Posterior vena cava (tissue), 2 donors: ENCODE measurements at places on chromosomes 11 and 22.
A peak's percentile ranks its signal among the peaks of the same experiment; 100 is the strongest.

GRCh38 chr11:108496643-108497256 is 1.4 kb downstream of the POGLUT3 start:
- DNase-seq, result no peak

DNA sequence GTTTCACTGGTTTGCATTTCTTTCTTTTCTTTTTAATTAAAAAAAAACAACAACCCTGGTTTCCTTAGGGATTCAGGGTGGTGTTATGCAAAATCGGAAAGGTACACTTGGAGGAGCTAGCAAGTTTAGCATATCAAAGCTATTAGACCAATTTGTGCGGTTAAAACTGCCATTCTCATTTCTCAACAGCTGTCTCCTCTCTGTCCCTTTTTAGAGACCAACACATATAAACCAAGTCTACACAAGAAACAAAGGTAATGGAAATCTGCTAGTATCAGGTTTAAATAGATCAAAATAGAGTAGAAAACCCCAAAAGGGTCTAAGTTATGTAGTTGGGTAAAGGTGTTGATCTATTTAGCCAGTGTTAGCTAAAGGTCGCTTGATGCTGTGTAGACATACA is 1.7 kb upstream of the SESN3 start:
- no peak for DNase-seq

- no peak for DNase-seq
Observed at GRCh38 chr22:27097933-27098332, 440.5 kb downstream of the MIAT start.

- no peak for DNase-seq
Observed at GRCh38 chr11:1546536-1547466, 25.3 kb downstream of the DUSP8 start.

- DNase-seq, result no peak
Observed at GRCh38 chr11:47593934-47594855, at the start of gene C1QTNF4. TSS of gene C1QTNF4 (minus strand) at chr11:47594411. CDS start at chr11:47590810, 3,601 bp downstream.

DNA sequence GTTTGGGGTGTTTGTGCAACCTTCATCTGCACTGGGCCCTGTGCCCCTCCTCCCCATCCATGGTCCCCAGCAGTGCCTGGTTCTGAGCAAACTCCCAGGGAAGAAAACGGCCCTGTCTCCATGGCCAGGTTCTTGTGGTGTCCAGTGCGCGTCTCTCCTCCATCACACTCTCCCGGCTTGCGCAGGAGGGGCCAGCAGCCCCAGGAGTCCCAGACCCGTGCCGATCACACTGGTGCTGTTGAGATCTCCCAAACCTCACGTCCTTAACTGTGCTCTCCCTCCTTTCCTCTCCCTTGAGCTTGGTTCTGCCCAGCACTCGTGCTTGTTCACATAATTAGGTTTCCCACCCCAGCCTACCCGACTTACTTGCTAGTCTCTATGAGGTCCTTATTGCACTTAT is 10.9 kb upstream of the GRK2 start:
- DNase-seq, result no peak

GRCh38 chr11:6646071-6646470 is 9.5 kb downstream of the DCHS1 start:
- peak; percentile 93 for DNase-seq

- no peak for DNase-seq
Observed at GRCh38 chr11:24181395-24182047, 315.3 kb upstream of the LUZP2 start.

DNA sequence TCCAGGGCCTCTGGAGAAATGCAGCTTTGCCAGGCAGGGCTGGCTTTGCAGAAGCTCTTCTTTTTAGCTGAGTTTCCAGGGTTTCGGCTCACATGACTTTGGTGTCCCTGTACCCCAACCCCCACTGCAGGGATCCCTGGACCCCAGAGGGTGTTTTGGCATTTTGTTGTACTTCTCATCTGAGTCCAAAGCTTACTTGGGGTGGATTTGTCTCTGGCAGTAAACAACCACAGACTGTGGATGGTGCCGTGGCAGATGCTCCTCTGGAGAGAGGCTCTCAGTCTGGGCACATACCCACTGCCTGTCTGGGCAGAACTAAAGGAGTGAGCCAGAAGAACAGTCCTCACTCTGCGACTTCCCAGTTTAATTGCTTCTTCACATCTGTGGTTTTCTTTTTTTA is 49.6 kb downstream of the COMMD9 start:
- DNase-seq, result no peak

DNA sequence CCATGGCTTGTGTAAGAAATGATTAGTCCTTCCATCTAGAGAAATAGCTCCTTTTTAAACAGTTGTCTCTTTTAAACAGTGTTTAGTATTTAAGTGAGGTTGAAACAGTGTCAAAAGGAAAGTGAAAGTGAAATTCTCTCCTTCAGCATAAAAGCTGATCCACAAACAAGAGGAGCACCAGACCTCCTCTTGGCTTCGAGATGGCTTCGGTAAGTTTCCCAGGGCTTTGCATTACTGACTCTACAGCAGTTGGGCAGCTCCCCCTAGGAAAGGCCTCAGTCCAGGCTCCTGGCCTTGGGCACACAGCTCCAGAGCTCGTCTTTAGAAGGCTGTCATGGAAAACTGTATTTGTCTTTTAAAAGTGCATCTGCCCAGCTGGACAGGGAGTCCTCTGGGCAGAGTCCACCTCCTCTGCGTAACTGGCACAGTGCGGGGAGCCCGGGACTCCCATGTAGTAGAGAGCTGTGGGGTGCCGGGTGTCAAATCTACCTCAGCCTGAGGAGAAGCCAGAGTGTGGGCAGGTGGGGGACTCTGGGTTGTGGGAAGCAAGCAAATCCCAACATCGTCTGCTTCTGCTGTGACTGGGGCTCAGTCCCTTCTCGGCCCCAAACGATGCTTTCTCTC is at the start of gene PLAAT4:
TSS of gene PLAAT4 (plus strand) at position 140 of the 624 bp plus-strand sequence. CDS start at position 201, 61 bp downstream.
- no peak for DNase-seq

DNA sequence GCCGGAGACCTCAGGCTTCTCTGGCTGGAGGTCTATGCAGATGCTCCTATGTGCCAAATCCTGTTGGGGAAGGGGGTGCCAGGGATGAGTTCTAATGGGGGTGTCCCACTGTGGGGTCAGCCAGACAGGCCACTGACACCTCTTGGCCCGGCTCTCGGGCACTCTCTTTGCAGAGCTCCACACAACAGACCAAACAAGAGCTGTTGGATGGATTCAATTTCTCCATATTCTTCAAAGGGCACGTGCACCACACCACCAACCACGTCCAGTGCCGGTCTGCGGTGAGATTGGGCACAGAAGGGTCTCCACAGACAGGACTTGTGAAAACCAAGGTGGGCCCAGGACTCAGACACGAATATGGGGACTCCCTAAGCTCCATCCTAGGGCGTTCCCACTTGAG is 2.2 kb upstream of the RGL4 start:
- DNase-seq, result peak; percentile 54

DNA sequence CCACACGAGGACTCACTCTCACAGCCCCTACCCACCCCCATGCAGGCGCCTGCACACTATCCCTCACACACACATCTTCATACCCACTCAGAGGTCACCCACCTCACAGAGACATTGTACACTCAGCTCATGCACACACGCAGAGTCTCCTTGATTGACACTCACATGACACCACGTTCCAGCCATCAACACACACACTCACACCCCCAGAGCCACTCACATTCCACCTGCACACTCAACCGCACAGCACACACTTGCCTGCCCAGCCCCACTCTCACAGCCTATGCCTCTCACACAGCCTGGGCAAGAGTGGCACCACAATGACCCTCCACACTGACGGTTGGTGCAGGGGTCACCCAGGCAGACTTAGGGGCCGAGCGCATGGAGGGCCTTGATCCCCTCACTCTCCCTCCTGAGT is 2.2 kb downstream of the SPI1 start:
- peak; percentile 62 for DNase-seq

DNA sequence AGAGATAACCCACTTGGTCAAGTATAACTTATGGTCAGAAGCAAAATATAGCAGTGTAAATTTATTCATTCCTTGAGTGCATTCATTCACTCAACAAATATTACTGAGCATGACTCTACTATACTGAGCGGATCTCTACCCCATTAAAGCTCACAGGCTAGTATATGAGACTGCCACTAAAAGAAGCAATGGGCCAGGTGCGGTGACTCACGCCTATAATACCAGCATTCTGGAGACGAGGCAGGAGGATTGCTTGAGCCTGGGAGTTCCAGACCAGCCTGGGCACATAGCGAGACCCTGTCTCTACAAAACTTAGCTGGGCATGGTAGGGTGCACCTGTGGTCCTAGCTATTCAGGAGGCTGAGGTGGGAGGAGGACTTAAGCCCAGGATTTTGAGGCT is 197.6 kb upstream of the BLID start:
- no peak for DNase-seq
